ENCODE measurements at places on chromosomes 3 and 15.

DNA sequence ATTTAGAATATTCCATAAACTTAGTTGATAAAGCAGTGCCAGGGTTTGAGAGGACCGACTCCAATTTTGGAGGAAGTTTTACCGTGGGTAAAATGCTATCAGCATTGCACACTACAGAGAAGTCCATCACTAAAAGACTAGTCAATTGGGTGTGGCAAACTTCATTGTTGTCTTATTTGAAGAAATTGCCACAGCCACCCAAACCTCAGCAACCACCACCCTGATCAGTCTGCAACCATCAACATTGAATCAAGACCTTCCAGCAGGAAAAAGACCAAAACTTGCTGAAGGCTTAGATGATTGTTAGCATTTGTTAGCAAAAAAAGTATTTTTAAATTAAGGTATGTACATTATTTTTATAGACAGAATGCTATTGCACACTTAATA is 60.5 kb downstream of the KLF13 start:
- peak; percentile 19 for DNase-seq

DNA sequence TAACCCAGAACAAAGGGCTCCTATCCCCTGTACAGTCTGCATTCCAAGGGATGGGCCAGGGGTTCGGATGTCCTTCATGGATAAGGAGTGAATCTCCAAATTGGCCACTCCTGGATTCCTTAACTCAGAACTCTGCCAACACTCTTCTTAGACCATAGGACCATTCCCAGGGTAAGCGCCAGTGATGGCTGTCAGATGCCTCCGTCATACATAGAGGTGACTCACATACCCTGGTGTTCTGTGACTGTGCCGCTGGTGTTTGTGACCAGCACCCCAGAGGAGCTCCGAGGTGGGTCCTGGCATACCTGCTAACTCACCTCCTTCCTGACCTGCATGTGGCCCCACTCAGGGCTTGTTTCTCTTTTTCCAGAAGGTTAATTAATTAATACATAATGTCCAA is 134.7 kb downstream of the KLF13 start:
- no peak for DNase-seq

DNA sequence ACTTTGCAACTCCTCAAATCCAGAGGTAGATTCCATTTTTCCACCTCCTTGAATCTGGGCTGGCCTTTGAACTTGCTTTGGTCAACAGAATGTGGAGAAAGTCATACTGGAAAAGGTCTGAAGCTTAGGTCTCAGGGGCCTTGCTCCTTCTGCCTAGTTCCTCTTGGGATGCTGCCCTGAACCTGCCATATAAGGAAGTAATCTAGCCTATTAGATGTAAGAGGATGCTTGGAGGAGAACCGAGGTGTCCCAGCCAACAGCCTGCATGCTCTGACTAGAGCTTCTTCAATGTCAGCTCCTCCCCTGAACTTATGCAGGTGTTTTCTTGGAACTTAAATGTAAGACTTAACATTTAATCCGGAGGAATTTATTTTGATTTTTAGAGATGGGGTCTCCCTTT is 2.0 kb upstream of the TMED3 start:
- DNase-seq, result no peak

GRCh38 chr15:80168421-80168820 is 15.6 kb downstream of the FAH start:
- no peak for DNase-seq

- no peak for DNase-seq
Measured at GRCh38 chr15:56261854-56262509, 18.3 kb upstream of the RFX7 start.

DNA sequence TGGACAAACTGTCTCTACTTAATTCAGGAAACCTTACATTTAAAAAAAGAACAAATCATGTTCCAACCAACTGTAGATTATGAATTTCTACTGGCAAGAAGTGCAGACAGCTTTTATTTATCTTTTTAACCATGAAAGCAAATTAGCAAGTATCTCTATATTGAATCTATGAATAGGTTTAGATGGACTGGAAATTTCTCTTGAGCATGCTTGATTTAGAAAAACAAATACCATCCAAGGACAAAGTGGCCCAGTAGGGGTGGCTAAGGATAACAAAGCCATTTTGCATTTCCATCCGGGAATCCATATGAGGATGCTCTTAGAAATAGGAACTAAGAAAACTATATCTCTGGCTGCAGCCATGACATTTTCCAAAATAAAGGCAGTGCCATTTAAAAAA is 150.6 kb downstream of the KCNMB2 start:
- no peak for DNase-seq

- DNase-seq, result peak; percentile 22
Measured at GRCh38 chr3:178083906-178084866, 452.1 kb upstream of the KCNMB2 start.

GRCh38 chr15:101153801-101154656 is 97.8 kb downstream of the CHSY1 start:
- no peak for DNase-seq
